Islet precursor cell (in vitro differentiated cells): ENCODE measurements at places on chromosomes 4 and X.

GRCh38 chrX:57289089-57289488, 2.6 kb downstream of the FAAH2 start:
- no peak for DNase-seq

DNA sequence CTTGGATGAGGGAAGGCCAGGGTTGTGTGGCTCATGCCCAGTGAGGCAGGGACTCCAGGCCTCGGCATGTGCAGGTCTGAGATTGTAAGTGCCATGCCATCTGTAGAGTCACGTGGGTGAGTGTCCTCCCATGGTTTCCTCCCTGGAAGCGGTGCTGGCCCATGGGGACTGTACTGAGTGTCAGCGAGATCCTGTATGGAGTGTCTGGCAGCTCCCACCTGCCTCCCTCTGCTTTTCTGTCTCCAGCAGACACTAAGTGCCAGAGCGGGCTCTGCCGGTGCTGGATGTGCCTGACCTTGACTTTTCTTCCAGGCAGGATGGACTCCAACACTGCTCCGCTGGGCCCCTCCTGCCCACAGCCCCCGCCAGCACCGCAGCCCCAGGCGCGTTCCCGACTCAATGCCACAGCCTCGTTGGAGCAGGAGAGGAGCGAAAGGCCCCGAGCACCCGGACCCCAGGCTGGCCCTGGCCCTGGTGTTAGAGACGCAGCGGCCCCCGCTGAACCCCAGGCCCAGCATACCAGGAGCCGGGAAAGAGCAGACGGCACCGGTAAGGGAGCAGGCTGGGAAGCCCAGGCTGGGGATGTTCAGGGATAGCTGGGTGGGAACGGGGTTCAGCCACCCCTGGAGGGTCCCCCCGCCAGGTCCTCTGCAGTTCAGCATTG, 7.6 kb downstream of the WFS1 start:
- DNase-seq: no peak

DNA sequence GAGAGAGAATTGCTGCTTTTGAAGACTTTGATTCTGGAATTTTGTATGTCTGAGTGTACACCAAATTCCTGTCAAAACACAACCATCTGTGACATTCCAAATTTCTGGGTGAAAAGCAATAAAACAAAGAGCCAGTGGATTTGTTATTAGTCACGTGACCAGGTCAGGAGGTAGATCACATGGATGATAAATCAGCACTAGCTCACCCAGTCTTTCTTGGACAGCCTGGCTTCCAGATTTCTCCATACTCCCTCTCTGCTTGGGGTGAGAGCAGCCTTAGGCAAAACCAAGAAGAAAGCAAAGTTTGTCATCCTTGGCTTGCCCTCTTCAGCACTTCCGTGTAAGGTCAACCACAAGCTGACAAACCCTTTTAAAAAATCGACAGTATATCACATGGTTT, 194.2 kb downstream of the CLCN4 start:
- no peak for DNase-seq

DNA sequence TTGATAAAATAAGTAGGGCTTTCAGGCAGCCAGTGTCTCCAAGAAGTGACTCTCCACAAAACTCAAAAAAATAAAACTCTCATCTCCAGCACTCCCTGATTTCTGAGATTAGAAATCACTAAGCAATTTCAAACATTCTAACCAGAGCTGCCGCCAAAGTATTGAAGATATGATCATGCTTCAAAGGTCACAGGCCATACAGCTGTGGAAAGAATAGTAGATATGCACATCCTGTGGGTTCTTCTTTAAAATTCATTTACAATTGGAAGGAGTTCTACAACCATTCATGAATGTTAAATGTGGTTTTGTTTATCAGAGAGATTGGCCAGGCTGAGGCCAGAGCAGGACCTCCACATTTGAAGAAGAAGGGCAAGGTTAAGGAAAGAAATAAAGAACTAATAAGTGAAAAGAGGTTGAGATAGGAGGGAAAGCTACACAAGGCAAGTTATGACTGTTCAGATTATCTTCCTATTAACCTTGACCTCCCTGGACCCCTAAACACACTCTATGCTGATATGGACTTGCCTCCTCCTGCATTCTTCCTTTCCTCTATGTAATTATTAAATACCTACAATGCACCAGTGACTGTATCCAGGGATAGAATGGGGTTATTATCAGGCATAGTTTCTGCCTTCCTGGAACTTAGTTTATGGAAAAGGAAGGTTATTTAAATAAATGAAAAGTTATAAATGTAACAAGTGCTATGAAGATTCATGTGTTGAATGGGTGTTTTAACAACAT, 56.4 kb downstream of the USP38 start:
- DNase-seq: no peak

DNA sequence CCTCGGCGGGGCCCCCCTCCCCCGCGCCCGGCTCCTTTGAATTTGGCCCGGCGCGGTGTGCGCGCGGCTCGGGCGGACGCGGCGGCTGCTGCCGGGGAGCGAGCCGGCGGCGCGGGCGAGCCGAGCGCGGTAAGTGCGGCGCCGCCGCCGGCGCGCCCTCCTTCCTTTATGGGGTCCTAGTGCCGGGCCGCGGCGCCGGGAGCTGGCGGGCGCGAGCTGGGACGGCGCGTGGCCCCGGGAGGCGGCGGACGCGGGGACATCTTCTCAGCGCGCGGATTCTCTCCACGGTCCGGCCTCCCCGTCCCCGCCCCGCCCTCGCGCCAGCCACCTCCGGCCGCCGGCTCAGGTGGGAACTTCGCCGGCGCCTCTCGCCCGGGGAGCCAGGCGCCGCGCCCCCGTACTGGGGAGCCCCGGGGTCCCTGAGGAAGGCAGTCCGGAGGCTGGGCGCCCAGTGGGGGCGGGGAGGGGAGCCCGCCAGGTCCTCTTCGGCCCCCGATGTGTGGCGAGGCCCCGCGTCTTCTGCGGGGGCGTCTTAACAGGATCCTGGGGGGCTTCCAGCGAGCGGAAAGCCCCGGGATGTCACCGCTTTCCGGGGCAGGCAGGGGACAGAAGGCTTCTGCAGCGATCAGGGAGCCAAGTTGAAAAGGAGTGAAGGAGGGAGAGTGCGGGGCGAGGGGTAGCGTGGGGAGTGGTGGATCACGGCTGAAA, 98.4 kb upstream of the TENM3 start:
- peak; percentile 61 for DNase-seq

GRCh38 chr4:74125029-74125428, 26.0 kb upstream of the CXCL2 start:
- DNase-seq: no peak

- peak; percentile 87 for DNase-seq
Measured at GRCh38 chrX:989959-990510, 222.4 kb downstream of the CRLF2 start.

- no peak for DNase-seq
Measured at GRCh38 chr4:155173371-155173770, 35.1 kb upstream of the NPY2R start.

DNA sequence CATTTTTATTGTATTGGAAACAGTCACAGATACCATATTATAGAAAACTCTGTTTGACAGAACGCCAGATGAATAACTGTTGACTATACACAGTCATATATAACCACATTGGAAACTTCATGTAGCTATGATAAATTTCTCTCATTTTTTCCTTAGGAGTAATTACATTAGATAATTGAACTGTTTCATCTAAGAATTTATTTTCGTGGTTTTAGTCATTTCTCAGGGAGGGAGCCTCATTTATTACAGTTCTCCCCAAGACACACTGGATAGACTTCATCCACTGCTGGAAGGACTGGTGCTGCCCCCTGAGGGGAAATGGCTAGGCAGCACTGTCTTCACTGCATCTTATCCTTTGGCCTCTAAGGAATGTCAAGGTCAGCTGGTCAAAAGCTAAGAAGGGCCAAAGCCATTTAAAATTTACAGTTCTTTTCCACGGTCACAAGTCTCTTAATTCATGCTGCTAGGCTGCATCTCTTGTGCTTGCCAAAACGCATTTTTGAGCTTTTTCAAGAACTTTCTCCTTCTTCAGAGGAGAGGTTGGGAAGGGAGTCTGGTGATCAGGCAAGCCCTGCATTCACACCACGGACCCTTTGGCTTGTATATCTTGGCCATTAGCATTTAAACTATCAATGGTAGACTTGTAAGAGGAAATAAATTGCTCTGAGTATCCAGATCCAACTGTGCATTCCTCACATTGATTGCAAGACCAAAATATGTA, 145.1 kb downstream of the CBR4 start:
- no peak for DNase-seq

- DNase-seq: no peak
Measured at GRCh38 chr4:102612210-102612609, 111.1 kb downstream of the NFKB1 start.

GRCh38 chrX:39475372-39475771, 622.4 kb downstream of the BCOR start:
- no peak for DNase-seq

DNA sequence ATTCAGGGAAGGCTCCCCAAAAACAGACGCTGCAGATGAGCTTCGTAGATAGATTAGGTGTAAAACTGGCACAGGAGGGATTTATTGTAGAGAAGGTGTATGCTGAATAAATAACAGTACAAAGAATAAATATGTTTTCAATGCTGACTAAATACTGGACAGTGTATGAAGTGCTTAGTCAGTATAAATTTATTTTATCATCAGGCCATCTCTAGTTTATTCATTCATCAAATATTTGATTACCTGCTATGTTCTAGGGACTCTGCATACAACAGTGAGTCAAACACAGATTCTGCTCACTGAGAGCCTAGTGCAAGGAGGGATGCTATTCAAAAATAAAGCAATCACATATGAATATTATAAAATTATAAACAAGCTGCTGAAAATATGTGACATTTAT, 63.6 kb upstream of the TSPAN5 start:
- no peak for DNase-seq

DNA sequence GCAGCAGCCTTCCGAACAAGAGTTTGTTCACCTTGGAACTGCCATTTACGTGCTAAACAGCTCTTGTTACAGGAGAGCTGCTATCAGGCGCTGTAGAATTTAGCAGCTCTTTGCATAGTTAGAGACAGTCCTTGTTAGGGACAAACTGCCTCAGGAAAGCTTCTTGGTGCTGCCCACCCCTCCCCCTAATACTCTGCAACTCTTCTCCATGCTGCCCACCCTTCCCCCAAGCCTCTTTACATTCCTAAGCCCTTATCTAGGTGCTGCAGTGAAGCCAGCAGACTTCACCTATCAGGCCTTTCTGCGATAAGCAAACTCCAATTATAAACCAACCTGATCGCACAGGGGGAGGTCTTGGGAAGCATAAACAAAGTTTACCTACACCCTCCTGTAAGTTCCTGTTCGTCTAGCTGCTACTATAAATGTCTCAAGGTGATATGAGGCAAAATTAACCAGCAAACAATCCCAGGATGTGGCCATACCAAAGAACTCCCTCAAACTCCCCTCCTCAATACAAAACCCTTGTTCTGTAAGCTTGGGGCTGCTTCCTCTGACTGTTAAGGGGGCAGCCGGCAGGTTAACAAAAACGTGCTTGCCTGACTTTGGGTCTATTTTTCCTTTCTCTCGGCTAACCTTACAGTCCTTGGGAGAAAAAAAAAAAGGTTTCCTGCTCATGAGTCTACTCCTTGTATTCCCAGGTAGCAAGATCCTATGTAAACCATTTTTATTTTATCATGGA, 74.0 kb upstream of the GC start:
- DNase-seq: peak; percentile 88

- no peak for DNase-seq
Measured at GRCh38 chr4:122803788-122804208, 22.8 kb upstream of the FGF2 start.

- DNase-seq: no peak
Measured at GRCh38 chr4:65834707-65835106, 164.4 kb upstream of the EPHA5 start.

GRCh38 chrX:119017077-119017476, 42.7 kb downstream of the LONRF3 start:
- no peak for DNase-seq

- peak; percentile 85 for DNase-seq
Measured at GRCh38 chr4:171846232-171846631, 33.0 kb downstream of the GALNTL6 start.

DNA sequence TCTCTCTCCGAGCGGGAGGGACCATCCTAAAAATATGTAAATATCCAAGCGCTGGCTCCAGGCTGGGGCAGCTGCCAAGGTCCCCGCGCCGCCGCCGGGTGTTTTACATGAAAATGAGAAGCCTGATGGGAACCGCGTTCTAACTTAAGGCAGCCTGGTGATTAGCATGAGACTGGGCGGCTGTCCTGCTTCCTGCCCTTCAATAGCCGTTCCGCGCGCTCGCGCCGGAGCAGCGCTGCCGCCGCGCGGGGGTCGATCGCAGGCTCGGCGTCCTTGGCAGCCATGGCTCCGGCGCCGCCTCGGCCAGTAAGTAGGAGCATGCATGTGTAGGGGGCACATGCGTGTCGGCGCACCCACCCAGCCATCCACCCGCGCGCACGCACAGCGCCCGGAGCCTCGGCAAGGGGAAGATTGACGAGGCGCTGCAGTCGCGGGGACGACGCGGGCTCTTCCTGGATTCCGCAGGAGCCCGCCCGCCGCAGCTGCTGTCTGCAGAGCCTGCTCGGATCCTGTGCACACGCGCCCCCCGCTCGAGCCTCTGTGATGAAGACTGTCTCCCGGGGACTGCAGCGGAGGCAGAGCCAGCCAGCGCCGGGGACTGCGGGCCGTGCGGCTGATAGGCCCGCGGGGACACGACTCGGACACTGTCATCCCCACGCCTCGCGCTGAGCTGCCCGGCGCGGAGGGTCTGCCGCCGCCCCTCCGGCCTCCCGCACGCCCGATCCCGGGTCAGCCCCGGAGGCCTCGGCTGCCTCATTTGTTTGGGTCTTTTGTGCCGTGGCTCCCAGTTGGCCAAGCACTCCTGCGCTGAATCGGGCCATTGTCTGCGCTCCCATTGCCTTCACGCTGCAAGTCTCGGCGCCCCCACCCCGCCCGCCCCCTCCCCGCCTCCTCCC, 734 bp downstream of the STOX2 start:
- DNase-seq: peak; percentile 76

DNA sequence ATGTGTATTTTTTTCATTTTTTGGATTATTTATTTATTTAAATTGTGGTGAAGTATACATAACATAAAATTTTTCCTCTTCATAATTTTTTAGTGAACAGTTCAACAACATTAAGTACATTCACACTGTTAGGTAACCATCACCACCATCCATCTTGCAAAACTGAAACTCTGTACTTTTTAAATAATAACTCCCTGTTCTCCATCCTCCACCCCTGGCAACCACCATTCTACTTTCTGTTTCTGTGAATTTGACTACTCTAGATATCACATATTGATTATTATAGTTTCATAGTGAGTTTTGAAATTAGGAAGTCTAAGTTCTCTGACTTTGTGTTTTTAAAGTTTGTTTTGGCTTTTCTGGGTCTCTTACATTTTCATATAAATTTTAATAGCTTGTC, 89.3 kb upstream of the STX18 start:
- no peak for DNase-seq

GRCh38 chrX:119646515-119646914, 40.3 kb upstream of the NKRF start:
- no peak for DNase-seq

GRCh38 chr4:70099206-70099605, 49.0 kb downstream of the HTN1 start:
- DNase-seq: no peak

- DNase-seq: no peak
Measured at GRCh38 chr4:18568600-18568999, 547.0 kb upstream of the LCORL start.

GRCh38 chr4:20317424-20317985, 65.8 kb downstream of the SLIT2 start:
- DNase-seq: no peak

- DNase-seq: no peak
Measured at GRCh38 chrX:33686105-33686504, 446.0 kb downstream of the FAM47A start.

GRCh38 chrX:112746812-112747595, 67.3 kb upstream of the LHFPL1 start:
- peak; percentile 83 for DNase-seq
